Esophagus muscularis mucosa (tissue), 4 donors: ENCODE measurements at places on chromosomes 1 and 21.

DNA sequence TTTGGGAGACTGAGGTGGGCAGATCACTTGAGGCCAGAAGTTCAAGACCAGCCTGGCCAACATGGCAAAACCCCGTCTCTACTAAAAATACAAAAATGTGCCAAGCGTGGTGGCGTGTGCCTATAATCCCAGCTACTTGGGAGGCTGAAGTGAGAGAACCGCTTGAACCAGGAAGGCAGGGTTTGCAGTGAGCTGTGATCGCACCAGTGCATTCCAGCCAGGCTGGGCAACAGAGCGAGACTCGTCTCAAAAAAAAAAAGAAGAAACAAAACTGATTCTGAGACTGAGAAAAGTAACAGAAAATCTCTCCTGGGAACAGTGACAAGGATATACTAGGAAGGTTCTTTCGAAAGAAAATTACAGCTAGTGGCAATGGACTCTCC lies 20.9 kb downstream of the USP48 start:
- H3K27me3 ChIP-seq: no peaks in the 10 kb centered on the region
- H3K4me3 ChIP-seq: no peak overlapping the region
- peaks cover 45% of the 10 kb centered on the region for H3K4me1 ChIP-seq
- H3K36me3 ChIP-seq: no peaks in the 10 kb centered on the region
- DNase-seq: no peak
- H3K27ac ChIP-seq: peak overlapping the region; percentile 25

GRCh38 chr21:31343680-31344480 lies at the start of gene TIAM1:
Gene TIAM1 (minus strand): TSS chr21:31344261. CDS start chr21:31266972, 77,289 bp downstream.
- no peaks in the 10 kb centered on the region for H3K36me3 ChIP-seq
- peak within 1 kb of the TSS; percentile 29 for H3K27ac ChIP-seq
- H3K4me1 ChIP-seq: peaks cover 6% of the 10 kb centered on the region
- peaks cover 62% of the 10 kb centered on the region for H3K27me3 ChIP-seq
- H3K4me3 ChIP-seq: peak within 1 kb of the TSS; percentile 45

- no peak for DNase-seq
- no peaks in the 10 kb centered on the region for H3K36me3 ChIP-seq
- H3K4me1 ChIP-seq: no peaks in the 10 kb centered on the region
Observed at GRCh38 chr1:223478606-223479005, 85.4 kb downstream of the CCDC185 start.

- H3K27ac ChIP-seq: peak overlapping the region; percentile 57
- no peaks in the 10 kb centered on the region for H3K27me3 ChIP-seq
- peaks cover 96% of the 10 kb centered on the region for H3K4me1 ChIP-seq
- no peak for DNase-seq
- H3K36me3 ChIP-seq: peaks cover 5% of the 10 kb centered on the region
Observed at GRCh38 chr1:111733992-111734341, 5.2 kb downstream of the INKA2 start.

DNA sequence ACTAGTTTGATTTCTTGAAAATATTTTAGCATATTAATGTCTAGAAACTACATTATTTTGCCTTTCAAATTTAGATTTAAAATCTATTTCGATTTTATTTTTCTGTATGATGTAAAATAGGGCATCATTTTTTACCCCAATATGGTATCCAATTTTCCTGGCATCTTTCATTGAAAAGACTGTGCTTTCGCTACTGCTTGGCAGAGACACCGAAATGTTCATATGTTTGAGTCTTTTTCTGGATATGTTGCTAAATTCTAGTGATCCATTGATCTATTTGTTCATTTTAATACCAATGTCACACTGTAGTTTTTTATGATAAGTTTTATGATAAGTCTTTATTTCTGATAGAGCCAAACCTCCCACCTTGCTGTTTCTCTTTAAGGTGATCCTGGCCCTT lies 24.3 kb downstream of the ST6GALNAC3 start:
- no peak overlapping the region for H3K4me3 ChIP-seq
- no peaks in the 10 kb centered on the region for H3K36me3 ChIP-seq
- no peaks in the 10 kb centered on the region for H3K27me3 ChIP-seq
- no peak for DNase-seq

DNA sequence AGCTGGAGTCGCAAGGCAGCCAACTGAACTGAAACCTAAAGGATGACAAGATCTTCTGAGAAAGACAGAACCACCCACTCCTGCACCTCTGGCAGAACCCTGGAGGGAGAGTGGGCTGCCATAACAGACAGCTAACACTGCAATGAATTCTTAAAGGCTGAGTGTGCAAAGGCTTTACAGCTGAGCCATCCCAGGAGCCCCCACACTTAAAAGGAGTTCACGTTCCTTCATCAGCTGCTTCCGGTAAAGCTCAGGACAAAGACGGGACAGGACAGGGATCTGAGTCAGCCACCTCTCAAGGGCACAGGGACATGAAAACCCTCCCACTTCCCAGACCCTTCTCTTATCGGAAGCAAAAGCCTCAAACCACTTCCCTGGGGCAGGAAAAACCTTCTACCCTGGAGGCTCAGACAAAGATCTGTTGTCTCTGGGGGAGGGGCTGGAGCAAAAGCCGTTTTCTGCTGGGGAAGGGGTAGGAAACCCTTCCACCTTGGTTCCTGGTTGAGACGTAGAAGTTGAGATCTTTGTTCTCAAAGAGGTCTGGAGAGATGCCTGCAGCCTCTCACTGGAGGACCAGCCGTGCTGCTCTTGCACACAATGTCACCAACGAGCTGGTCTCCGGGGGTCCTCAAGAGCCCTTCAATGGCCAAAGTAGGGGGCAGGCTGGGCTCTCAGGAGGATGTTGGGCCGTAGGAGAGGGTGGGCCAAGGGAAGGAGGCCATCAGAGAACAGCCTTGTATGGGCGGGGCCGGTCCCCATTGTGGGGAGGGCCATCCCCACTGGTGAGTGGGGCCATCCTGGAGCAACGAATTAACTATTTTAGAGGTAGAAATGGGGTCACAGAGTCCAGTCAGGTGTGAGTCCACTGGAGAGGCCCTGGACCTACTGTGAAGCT lies 452.4 kb downstream of the PTPRU start:
- H3K27me3 ChIP-seq: no peaks in the 10 kb centered on the region
- no peak for DNase-seq
- H3K4me3 ChIP-seq: no peak overlapping the region

DNA sequence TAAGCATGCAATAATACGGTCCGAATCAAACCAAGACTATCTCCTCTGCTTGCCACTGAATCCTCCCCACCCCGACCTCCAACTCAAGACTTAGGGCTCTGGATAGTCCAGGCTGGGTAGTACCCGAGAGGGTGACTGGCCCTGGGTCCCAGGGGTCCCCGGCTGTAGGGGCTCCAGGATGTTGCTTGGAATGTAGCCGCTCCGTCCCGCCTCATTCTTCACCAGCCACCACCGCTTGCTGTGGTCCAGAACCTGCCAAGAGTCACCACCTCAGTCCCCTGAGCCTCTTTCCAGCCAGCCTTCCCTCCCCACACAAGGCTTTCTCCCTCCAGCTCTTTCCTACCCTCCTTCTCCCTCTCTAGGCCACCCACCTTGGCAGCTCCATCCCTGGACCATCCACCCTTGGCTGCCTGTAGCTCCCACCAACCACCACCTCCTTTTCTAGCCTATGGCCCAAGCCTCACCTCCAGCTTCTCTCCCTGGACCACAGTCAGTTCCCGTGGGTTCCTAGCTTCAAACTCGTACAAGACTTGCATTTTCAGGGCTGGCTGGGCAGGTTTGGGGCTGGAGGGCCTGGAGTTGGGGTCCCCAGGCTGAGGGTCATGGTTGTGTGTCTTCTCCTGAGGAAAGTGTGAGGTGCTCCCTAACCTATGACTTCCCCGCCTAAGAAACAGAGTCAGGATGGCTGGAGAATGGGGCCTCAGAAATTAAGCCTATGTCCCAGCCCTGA lies 10.9 kb upstream of the GSTM3 start:
- no peak overlapping the region for H3K27ac ChIP-seq
- H3K36me3 ChIP-seq: no peaks in the 10 kb centered on the region
- no peaks in the 10 kb centered on the region for H3K27me3 ChIP-seq
- no peaks in the 10 kb centered on the region for H3K4me1 ChIP-seq
- no peak for DNase-seq

DNA sequence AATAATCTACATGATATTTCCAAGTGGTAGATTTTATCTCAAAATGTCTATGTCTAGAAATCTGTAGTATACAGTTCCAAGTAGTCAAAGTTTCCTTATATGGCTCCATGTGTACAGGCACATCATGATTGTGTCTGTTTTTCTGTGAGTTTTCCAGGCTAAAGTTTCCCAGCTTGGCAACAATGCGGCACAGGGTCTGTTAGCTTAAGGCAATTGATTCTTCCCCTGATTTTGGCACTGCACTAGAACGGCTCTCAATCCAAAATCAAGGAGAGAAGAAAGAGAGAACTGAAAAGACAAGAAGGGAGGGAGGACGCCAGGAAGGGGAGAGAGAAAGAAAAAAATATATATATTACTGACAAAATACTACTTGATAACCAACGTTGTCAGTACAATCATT lies 193.9 kb upstream of the SNX7 start:
- H3K27me3 ChIP-seq: no peaks in the 10 kb centered on the region
- no peak overlapping the region for H3K4me3 ChIP-seq
- no peaks in the 10 kb centered on the region for H3K4me1 ChIP-seq
- H3K27ac ChIP-seq: no peak overlapping the region

DNA sequence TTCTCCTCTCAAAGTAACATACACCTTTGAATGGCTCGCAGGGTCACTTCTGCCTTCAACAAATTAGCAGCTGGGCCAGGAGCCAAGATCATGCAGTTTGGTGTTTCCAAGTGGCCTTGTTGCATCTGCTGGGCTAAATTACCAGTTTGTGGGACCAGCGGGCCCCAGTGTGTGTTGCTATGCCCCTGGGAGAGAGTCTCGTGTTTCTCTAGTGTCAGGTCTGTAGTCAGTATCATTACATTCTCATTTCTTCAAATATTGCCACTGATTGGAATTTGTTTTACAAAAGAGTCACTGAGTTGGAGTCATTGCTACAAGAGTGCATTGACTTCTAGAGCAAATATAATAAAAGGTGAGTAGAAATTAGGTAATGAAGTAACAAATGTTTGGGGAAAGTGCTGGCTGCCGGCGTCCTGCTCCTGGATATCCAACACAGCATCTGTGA lies 35.5 kb downstream of the RHOU start:
- no peak for DNase-seq
- H3K27ac ChIP-seq: no peak overlapping the region
- no peaks in the 10 kb centered on the region for H3K4me1 ChIP-seq
- H3K4me3 ChIP-seq: no peak overlapping the region

DNA sequence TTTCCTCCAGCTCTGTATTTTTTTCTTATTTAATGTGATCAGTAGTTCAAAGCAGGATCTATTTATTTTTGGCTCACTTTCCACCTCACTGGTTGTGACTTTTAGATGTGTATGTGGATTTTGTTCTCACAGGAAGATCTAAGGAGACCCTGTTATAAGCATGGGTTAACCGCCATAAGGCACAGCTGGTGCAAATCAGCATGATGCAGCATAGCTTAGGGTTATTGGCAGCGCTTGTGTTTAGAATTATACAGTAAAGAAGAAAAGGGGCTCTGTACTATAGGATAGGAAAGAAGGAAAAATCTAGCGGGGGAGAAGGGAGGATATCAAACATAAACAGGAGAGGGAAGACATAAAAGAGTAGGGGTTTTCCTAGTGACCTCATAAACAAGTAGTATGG lies 26.9 kb upstream of the RGL1 start:
- no peak overlapping the region for H3K27ac ChIP-seq
- H3K36me3 ChIP-seq: no peaks in the 10 kb centered on the region
- H3K4me3 ChIP-seq: no peak overlapping the region
- H3K4me1 ChIP-seq: peaks cover 7% of the 10 kb centered on the region

- H3K4me1 ChIP-seq: peaks cover 28% of the 10 kb centered on the region
- H3K36me3 ChIP-seq: no peaks in the 10 kb centered on the region
- peak within 1 kb of the TSS; percentile 53 for H3K4me3 ChIP-seq
Observed at GRCh38 chr21:33069994-33070743, at the start of gene OLIG1. Gene OLIG1 (plus strand): TSS chr21:33070141. CDS start chr21:33070247, 106 bp downstream.

- no peak overlapping the region for H3K4me3 ChIP-seq
- no peaks in the 10 kb centered on the region for H3K27me3 ChIP-seq
- peaks cover 12% of the 10 kb centered on the region for H3K4me1 ChIP-seq
- H3K27ac ChIP-seq: peak overlapping the region; percentile 8
Observed at GRCh38 chr1:183191833-183192232, 5.8 kb downstream of the LAMC2 start.

DNA sequence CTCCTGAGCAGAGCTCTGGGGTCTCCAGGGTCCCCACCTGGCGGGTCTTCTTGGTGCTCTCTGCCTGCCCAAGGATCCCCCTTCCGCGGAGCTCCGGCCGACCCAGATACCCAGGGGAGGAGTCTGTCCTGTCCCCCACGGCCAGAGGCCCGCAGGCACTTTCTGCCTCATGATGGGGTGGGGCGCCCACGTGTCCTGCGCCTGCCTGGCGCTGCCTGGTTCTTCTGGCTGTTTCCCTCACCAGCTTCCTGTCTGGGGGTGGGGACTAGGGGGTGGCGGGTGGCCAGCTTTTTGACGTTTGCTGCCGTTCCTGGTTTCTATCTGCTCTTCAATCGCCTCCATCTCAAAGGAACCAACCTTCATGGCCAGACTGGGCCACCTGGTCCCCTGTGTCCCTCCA lies 313.3 kb upstream of the VAMP3 start:
- no peaks in the 10 kb centered on the region for H3K36me3 ChIP-seq
- no peak for DNase-seq
- no peaks in the 10 kb centered on the region for H3K27me3 ChIP-seq

GRCh38 chr1:161905269-161905884 lies 118.3 kb downstream of the OLFML2B start:
- no peaks in the 10 kb centered on the region for H3K27me3 ChIP-seq
- H3K27ac ChIP-seq: no peak overlapping the region
- H3K36me3 ChIP-seq: no peaks in the 10 kb centered on the region
- no peak for DNase-seq
- peaks cover 9% of the 10 kb centered on the region for H3K4me1 ChIP-seq

GRCh38 chr21:21387916-21388315 lies 389.7 kb downstream of the NCAM2 start:
- H3K36me3 ChIP-seq: no peaks in the 10 kb centered on the region
- no peak for DNase-seq
- no peak overlapping the region for H3K27ac ChIP-seq
- no peaks in the 10 kb centered on the region for H3K27me3 ChIP-seq

- H3K4me3 ChIP-seq: no peak overlapping the region
- H3K36me3 ChIP-seq: no peaks in the 10 kb centered on the region
- no peak for DNase-seq
Observed at GRCh38 chr1:198651650-198652400, 13.0 kb downstream of the PTPRC start.

GRCh38 chr1:34885405-34886247 lies 26.1 kb upstream of the SMIM12 start:
- DNase-seq: no peak
- H3K4me3 ChIP-seq: peak overlapping the region; percentile 47
- H3K27me3 ChIP-seq: no peaks in the 10 kb centered on the region
- peaks cover 16% of the 10 kb centered on the region for H3K4me1 ChIP-seq
- H3K27ac ChIP-seq: no peak overlapping the region

GRCh38 chr1:91537281-91537986 lies 36.8 kb downstream of the CDC7 start:
- no peaks in the 10 kb centered on the region for H3K27me3 ChIP-seq
- no peaks in the 10 kb centered on the region for H3K36me3 ChIP-seq
- H3K4me1 ChIP-seq: peaks cover 16% of the 10 kb centered on the region
- no peak overlapping the region for H3K4me3 ChIP-seq
- no peak for DNase-seq
